A549 treated with CpdA at 1 μM for 4 hours (cell line): ENCODE measurements at places on chromosomes 12 and 14. TPM values are rescaled to one million over a fixed set of nuclear protein-coding genes. Genes with fewer than 3 reads are reported as not detected.

Gene PIANP
- total RNA-seq, result 0.43 to 1.0 TPM (median 0.87 TPM) in 5 replicates

Gene TAS2R9
- not detected in 5 replicates for total RNA-seq

Gene CCDC38
- total RNA-seq, result 0.06 to 0.24 TPM (median 0.12 TPM) in 5 replicates

Gene HOXC12
- total RNA-seq, result not detected in 5 replicates

Gene TOMM20L
- not detected in 5 replicates for total RNA-seq

Gene GALNT8
- total RNA-seq, result not detected in 5 replicates

Gene NFE2
- 0.09 to 0.24 TPM (median 0.14 TPM) in 4 of 5 replicates, not detected in the other for total RNA-seq

Gene SLC17A8
- not detected in 5 replicates for total RNA-seq
